Inflammatory macrophage treated with lipopolysaccharide for 4 hours (primary cell): ENCODE measurements at places on chromosomes 5 and 9.

GRCh38 chr9:116087246-116087645, 66.3 kb upstream of the PAPPA start:
- DNase-seq, result peak; percentile 47

- no peak for DNase-seq
Measured at GRCh38 chr9:133063500-133064231, 1.9 kb downstream of the CEL start.

DNA sequence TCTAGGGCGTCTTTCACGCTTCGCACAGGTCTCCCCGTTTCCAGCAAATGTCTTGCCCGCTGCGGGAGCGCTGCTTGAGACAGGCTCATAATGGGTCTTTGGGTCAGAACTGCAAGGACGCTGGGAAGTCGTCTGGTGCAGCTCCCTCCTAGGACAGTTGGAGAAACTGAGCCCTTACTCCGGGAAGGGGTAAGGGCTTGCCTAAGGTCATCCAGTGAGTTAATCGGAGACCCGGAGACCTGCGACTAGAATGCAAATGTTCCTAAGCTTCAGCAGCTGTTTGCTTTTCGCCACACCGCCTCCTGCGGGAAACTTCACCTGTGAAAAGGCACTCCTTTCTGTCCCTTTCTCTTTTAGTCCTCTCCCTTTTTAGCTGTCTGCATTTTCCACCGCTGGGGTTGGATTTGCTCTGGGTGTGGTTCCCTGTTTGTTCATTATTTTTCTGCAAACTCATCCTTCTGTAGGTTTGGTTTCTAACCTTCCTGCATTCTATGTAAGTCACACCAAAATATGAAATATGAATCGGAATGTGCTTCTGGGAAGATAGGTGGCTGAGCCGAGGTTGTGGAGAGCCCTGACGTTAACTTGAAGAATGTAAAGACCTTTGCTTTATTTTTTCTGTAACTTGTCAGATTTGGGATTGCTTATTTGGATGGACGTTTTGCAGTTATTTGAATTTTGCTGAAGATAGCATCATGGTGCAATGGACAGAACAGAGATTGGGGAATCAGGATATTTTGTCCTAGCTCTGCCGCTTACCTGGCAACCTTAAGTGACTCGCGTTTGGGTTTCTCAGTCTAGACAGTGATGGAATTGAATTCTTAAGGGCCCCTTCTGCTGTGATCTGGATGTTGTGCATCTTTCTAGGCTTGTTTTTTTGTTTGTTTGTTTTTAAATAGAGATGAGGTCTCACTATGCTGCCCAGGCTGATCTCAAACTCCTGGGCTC, 909 bp downstream of the SLC36A1 start:
- DNase-seq, result peak; percentile 35

DNA sequence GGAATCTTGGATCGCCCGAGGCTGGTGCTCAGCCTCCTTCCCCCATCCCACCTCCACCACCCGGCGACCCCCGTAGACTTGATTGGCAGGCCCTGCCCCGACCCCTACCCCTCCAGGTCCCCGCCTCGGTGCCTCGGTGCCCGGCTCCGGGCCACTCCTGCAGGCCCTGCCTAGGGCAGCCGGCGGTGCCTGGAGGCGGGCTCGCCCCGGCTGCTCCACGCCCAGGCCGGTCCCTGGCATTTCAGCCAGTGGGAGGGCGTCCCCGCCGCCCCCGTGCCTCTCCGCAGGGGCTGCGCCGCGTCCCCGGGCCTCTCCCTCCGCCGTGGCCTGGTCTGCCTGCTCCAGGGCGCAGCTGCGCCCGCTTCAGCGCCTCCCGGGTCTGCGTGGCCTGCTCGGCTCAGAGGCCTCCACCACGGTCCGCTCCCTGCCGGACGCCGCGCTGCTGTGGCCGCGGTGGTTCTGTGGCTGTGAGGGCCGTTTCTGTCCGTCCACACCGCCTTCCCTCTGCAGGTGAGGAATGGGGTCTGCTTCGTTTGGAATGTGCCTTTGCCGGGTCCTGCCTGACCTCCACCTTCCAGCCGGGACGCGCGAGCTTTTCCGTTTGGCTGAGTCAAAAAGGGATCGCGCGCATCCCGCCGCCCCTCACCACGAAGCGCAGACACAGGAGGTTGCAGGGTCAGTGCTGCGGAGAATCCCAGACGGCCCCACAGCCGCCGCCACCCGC, 48.3 kb upstream of the IRX4 start:
- DNase-seq, result no peak

- DNase-seq, result no peak
Measured at GRCh38 chr5:159943326-159943725, 27.0 kb downstream of the ADRA1B start.

GRCh38 chr5:159163701-159164046, 45.7 kb downstream of the RNF145 start:
- no peak for DNase-seq

GRCh38 chr5:42531611-42532010, 108.4 kb downstream of the GHR start:
- DNase-seq, result no peak
